ENCODE measurements at places on chromosomes 7 and 10. TPM values are rescaled to one million over a fixed set of nuclear protein-coding genes. Genes with fewer than 3 reads are reported as not detected.

- no peaks in the 10 kb centered on the region for H3K36me3 ChIP-seq
- no peaks in the 10 kb centered on the region for H3K4me1 ChIP-seq
- H3K27me3 ChIP-seq: peaks cover 6% of the 10 kb centered on the region
- H3K4me3 ChIP-seq: no peak overlapping the region
Measured at GRCh38 chr10:58457761-58458616, 54.7 kb upstream of the BICC1 start.

GRCh38 chr7:137402536-137403352 lies 59.2 kb upstream of the PTN start:
- H3K36me3 ChIP-seq: no peaks in the 10 kb centered on the region
- no peak overlapping the region for H3K27ac ChIP-seq
- no peak for DNase-seq
- no peaks in the 10 kb centered on the region for H3K4me1 ChIP-seq
- H3K27me3 ChIP-seq: no peaks in the 10 kb centered on the region

DNA sequence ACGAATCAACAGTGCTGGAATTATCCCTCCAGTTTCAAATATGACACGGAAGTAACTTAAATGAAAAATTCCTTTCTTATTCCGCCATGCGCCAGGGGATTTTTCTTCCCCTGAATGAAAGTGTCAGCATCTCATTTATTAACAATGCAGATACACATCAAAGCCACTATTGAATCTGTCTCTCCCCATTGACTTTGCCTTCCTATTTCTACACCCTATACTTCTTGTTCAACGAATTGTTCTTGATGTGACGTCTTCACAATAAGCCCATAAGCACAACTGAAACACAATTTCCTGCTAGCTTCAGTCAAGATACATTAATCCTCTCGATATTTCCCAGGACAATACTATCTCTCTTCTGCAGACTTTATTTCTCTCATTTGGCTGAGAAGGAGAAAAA lies 253.5 kb downstream of the ADARB2 start:
- H3K27ac ChIP-seq: no peak overlapping the region
- DNase-seq: no peak
- H3K4me3 ChIP-seq: no peak overlapping the region

DNA sequence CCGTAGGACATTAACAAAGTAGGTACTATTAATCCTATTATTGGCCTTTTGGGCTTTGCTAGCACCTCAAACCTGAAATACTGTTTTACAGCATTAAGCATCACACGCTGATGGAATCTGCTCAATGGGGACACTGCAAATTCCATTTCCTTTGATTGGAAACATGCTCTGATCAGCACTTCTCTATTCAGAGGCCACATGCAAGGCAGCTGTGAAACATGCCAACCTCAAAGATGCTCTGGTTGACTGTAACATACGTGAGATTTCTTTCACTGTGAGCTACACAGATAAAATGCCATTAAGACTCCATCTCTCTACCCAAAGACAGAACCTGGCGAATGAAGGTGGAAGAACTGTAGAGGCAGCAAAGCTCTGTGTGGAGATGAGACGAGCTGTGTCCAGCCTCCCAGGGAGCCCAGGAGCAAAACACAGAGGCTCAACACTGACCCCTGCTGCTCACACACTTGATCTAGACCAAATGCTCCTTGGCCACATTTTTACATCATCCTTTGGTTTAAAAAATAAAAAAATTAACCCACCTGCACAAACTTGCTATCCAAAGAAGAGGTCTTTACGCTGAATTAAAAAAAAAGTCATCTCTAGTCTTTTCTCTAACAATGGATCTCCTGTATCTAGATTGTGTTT lies 8.0 kb downstream of the RSU1 start:
- H3K27ac ChIP-seq: no peak overlapping the region
- peaks cover 15% of the 10 kb centered on the region for H3K36me3 ChIP-seq
- peak; percentile 83 for DNase-seq
- H3K4me3 ChIP-seq: no peak overlapping the region
- H3K27me3 ChIP-seq: no peaks in the 10 kb centered on the region
- peaks cover 20% of the 10 kb centered on the region for H3K4me1 ChIP-seq

The CCL24 gene
- total RNA-seq: not detected

The SFXN2 gene
- 16.3 TPM for total RNA-seq

Data from activated CD8-positive, alpha-beta T cell treated with anti-CD3 and anti-CD28 coated beads for 36 hours (primary cell).